ENCODE measurements at places on chromosomes 13 and 19.

DNA sequence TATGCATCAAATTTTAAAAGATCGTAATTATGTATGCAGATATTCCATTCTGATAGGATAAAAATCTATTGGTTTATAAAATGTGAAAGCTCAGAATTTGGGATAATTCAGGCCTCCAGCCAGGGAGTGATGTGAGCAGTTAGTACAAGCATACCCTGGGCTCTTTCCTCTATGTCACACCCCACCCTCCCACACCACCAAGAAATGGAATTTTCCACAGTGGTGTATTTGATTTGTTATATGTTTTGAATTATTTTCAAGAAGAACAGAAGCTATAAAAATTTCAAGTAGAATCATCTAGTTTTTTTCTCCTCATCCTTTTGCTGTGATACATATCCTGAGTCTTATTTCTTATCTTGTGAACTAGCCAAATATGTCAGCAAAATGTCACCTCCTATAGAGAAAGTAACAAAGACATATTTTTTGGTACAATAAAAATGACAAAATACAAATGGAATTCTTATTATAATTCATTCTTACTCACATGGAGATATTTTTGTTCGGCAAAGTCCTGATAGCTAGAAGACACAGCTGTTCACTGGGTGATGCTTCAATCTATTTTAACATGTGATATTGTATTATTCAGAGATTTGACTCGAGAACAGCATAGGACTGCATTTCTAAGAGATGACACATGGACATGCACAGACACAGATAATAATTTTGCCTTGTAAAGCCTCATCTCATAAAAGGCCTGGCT lies 61.2 kb upstream of the FRY start:
- peak; percentile 92 for DNase-seq

- DNase-seq: no peak
Observed at GRCh38 chr13:104086210-104086609, 1020.0 kb upstream of the SLC10A2 start.

- DNase-seq: no peak
Observed at GRCh38 chr19:3469638-3470499, 10.5 kb downstream of the SMIM24 start.

GRCh38 chr13:102799426-102800144 lies 666 bp downstream of the BIVM start:
- peak; percentile 22 for DNase-seq

GRCh38 chr13:113881614-113882266 lies 17.9 kb upstream of the GAS6 start:
- no peak for DNase-seq

GRCh38 chr19:46574533-46574932 lies 26.6 kb upstream of the CALM3 start:
- no peak for DNase-seq

DNA sequence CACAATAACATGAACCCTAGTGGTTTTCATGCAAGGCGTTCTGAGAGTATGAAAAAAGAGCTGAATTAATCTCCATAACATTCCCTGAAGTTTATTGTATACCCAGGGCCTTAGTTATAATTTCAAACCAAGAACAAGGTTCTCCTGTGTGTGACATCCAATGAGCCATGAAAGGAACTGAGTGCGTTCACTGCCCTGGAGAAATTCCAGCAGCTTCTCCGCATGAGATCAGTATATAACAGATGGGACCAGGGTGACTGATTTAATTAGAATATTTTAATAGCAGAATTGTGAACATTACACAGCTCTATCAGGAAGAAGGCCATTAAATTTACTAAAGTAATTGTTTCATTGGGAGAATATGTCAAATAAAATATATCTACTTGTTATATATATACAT lies 1190.5 kb upstream of the SLC10A2 start:
- no peak for DNase-seq

DNA sequence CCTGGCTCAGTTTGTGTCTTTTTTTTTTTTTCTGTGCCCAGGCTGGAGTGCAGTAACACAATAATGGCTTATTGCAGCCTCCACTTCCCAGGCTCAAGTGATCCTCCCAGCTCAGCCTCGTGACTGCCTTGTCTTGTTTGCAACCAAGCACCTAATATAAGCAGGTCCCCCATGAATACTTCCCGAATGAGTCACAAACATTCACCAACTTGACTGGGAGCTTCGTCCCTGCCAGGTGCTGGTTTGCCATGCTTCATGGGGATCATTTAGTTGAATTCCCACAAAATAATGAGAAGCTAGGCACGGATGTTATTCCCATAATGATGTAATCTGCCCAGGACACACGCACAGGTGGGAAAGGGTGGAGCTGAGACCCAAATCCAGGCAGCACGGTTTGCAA lies 176.5 kb downstream of the CACNA1A start:
- peak; percentile 7 for DNase-seq

DNA sequence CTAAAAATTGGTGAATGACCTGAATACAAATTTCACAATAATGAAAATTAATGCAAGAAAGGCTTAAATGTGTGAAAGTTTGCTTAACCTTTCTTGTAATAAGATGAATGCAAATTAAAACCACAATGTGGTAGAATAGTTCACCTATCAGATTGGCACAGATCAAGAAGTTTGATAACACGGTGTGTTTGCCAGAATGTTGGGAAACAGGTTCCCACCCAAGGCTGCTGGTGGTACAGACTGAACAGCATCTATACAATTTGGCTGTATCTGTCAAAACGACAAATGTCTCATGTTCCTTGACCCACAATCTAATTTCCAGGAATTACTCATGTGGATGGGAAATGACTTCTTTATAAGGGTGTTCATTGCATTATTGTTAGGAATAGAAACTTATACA lies 8.6 kb upstream of the IRS2 start:
- DNase-seq: no peak

DNA sequence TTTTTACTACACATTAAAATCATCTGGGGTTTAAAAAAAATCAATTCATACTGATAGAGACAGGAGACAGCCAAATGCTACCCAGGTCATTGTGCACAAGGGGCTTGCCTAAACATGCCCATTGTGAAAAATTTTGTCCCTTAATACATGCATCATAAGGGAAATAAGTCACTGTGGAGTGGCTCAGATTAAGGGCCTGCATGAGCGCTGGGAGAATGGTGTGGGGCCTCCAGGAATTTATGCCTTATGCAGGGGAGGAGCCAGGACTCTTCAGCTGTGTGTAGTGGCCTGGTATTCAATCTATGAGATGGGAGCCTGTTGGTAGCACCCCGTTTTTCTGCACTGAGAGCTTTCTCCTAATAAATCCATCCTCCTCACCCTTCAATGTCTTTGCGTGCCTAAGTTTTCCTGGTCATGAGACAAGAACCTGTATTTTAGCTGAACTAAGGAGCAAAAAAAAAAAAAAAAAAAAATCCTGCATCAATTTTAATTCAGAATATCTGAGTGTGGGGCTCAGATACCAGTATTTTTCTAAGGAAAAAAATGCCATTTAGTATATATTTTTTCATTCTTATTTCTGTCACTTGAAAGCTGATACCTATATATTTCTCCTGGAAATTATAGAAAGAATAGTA lies 997.6 kb upstream of the ATXN8OS start:
- no peak for DNase-seq

GRCh38 chr13:108083056-108083455 lies 132.3 kb downstream of the LIG4 start:
- DNase-seq: no peak

- no peak for DNase-seq
Observed at GRCh38 chr13:48224701-48225100, 8.3 kb upstream of the ITM2B start.

GRCh38 chr19:46394402-46394797 lies 19.0 kb downstream of the CCDC8 start:
- DNase-seq: no peak

DNA sequence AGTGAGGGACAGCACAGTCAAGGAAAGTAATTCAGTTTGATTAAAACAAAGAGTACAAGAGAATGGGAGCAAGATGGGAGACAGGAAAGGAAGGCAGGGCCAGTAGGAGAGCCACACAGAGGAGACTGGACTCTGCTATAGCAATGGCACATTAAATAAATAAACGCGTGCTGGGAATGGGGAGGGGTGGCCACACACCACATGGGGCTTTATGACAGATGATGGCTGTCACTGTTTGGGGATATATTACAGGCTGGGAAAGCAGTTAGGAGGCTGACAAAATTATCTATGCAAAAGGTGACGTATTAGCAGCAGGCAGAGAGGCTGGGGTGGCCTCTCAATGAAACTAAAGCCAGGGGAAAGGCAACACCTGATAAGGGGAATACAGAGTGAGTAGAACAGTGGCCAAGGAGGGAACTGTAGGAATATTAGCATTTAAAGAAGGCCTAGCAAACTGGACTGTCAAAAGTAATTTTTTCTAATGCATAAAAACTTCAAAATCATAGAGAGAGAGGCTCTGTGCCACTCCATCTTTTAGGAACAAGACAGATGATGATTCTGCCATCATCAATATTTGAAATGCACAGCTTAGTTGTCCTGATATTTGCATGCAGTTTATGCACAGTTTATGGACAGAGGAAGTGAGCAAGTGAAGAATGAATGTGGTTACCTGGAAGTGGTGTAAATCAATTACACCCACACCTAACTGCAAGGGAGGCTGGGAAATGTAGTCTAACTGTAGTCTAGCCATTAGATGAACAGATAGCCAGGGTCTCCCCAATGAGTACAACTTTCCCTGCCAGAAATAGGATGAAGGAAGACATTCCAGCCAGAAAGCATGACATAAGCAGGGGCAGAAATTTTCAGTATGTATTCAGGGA lies 346.5 kb downstream of the FOXO1 start:
- DNase-seq: no peak

DNA sequence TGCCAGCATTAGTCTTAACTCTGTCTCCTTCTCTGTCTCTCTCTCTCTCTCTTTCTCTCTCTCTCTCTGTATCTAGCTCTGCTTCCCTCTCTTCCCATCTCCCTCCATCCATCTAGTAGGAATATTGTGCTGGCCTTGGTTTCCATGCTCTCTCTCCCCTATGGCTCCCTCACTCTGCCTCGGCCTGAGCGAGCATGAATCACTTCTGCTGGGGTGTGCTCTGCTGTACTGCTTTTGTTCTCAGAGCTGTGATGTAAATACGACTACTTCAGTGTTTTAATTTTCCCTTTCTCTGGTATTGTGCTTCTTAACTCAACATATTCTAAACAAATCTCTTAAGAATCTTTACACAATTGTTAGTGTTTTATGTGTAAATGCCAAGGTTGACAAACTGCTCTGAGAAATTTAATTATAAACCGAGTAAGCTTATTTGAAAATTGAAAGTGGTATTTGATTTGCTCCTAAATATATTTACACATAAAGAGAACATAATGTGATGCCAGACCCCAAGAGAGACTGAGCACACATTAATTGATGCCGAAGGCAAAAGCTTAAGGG lies 211.5 kb upstream of the KL start:
- DNase-seq: no peak

GRCh38 chr13:94703721-94704314 lies 8.5 kb downstream of the SOX21 start:
- DNase-seq: no peak

GRCh38 chr13:59261928-59262488 lies 901.7 kb downstream of the DIAPH3 start:
- no peak for DNase-seq

DNA sequence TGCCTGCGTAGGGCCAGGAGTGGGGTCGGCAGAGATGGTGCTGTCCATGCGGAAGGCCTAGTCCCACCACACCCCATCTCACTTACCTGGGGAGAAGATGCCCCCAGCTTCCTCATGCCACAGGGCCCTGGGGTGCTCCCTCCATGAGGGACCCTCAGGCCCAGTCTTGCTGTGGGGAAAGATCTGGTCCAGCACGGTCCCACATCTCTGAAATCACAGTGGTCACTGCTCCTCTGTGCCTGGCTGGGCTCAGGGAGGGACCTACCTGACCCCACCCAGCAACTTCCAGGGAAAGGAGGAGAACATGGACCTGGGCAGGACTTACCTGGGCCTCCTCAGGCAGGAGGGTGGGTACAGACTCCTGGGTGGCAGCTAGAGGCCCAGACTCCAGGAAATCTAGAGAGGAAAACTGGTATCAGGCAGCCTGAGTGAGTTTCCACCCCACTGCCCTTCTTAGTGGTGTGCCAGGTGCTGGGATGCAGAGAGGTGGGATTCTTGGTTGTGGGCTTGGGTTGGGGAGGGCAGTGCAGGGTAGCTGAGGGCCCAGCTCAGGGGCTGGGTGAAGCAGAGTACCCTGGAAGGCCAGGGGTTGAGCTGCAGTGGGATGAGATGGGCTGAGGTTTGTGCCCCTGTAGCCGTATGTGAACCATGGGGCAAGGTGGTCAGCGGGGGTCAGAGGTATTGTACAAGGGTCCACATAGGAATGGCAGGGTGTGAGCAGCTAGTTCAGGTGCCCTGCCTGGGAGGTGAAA lies 3.8 kb downstream of the MZF1 start:
- no peak for DNase-seq

DNA sequence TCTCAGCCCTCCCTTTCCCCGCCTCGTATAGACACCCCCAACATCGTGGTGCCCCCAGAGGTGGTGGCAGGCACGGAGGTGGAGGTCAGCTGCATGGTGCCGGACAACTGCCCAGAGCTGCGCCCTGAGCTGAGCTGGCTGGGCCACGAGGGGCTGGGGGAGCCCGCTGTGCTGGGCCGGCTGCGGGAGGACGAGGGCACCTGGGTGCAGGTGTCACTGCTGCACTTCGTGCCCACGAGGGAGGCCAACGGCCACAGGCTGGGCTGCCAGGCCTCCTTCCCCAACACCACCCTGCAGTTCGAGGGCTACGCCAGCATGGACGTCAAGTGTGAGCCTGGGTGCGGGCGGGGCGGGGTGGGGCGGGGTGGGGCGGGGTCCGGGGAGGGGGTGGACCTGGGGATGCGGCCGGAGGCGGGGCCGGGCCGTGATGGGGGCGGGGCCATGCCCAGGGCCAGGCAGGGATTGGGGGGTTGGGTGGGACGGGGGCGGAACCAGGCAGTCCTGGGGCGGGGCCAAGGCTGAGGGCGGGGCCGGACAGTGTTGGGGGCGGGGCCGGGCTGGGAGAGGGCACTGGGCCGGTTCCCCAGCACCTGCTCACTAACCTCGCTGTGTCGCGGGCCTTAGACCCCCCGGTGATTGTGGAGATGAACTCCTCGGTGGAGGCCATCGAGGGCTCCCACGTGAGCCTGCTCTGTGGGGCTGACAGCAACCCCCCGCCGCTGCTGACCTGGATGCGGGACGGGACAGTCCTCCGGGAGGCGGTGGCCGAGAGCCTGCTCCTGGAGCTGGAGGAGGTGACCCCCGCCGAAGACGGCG lies 7.8 kb downstream of the MAG start:
- DNase-seq: no peak

DNA sequence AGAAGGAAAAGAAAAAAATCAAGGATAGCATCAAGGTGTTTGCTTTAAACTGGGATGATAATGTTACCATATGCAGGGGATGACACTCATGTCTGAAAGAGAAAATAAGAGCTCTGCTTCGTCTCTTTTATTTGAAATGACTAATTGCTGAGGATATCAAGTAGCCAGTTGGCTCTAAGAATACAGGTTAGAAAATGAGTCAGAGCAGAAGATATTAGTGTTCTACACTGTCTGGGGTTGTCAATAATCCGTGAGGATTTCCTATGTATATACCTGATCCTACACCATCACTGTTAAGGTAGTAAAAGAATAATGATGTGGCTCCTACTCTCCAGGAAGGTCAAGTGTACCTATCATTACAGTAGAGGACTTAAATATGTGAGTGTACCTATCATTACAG lies 562.5 kb downstream of the GPC6 start:
- no peak for DNase-seq

- DNase-seq: peak; percentile 39
Observed at GRCh38 chr13:31781064-31781463, 41.7 kb downstream of the RXFP2 start.

All from AG10803 (cell line).